BJ (cell line): ENCODE measurements at places on chromosomes 12 and 14. TPM values are rescaled to one million over a fixed set of nuclear protein-coding genes. Genes with fewer than 3 reads are reported as not detected.

Gene GPR84
- polyA plus RNA-seq: not detected in 2 replicates

DNA sequence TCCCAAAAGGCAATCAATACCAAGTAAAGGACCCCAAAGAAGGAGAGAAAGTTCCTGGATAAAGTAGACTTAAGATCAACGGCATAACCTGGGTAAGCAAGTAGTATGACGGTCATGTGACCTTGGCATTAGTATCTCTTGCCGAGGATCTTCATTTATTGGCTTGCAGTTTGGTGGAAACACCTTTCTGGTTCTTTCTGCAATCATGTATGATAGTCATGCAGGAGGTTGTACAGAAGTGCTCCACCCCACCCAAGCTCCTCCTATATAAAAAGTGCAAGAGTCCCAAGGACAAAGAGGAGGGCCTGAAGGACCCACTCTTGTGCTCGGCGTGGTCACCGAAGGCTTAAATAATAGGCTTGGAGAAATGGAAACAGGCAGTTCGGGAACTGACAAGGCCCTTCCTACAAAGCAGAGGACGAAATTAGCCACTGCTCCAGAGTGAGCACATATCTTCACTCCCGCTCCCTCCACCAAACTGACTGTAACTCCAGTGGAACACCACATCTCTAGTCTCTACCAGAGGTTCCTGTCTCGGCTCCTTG lies 750 bp downstream of the CS start:
- DNase-seq: no peak

Gene ANO2
- 0.05 and 0.10 TPM in 2 replicates for polyA plus RNA-seq

- no peak for DNase-seq
Observed at GRCh38 chr12:6824901-6825381, 3.3 kb upstream of the P3H3 start.

Gene GSG1
- polyA plus RNA-seq: 0.26 and 0.27 TPM in 2 replicates

Gene HOXC4
- polyA plus RNA-seq: 0.69 and 0.93 TPM in 2 replicates

Gene OR11H12
- polyA plus RNA-seq: not detected in 2 replicates

Gene NIN
- polyA plus RNA-seq: 11.4 and 11.8 TPM in 2 replicates

Gene C12orf54
- polyA plus RNA-seq: not detected in 2 replicates

DNA sequence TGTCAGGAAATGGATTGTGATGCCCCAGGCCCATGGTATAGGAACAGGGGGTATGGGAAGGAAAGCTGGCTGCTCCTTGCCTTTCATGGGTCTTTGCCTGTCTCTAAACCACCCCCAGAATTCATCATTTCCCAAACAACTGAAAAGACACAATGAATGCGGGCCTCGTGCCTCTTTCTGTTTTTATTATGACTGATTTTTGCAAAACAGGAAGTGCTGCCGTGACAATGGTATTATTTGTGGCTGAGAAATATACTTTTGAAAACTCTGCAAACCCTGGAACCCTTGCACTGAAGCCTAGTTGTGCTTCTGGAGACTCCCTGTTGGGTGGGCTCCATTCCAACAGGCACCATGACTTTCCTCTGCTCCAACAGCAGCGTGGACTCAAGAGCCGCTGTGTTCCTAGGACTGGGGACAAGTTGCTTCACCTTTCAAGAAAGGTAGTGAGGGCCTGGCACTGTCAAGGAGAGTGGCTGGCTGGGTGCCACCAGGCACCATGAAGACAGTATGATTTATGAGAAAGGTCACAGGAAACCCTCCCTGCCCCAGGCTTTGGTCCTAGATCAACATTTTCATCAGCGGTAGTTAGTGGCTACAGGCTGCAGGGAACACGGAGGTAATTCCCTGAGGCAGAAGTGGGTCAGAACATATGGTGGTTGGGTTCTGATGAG lies 4.8 kb upstream of the DGLUCY start:
- no peak for DNase-seq

GRCh38 chr12:2733493-2734355 lies 61.0 kb upstream of the FKBP4 start:
- DNase-seq: no peak

Gene POTEG
- not detected in 2 replicates for polyA plus RNA-seq

DNA sequence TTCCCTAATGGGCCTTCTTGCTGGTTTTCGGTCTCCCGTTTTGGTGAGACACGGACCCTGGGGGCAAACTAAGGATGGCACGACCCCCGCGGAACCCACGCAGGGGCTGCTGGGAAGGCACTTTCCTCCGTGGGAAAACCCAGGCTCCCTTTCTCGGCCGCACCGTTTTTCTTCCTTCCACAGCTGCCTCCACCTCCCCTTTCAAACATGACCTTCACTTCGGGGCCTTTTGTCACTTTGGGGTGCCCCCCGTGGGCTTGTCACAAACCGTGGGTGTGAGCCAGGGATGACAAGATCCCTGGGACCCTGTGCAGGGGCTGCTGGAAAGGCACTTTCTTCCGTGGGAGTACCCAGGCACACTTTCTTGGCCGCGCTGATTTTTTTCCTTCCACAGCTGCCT lies 268.7 kb downstream of the ALG10 start:
- DNase-seq: no peak

Gene PLXNC1
- polyA plus RNA-seq: 2.2 and 3.4 TPM in 2 replicates

GRCh38 chr14:55384536-55384935 lies 27.1 kb downstream of the ATG14 start:
- no peak for DNase-seq

Gene SLC10A1
- not detected in 2 replicates for polyA plus RNA-seq

- no peak for DNase-seq
Observed at GRCh38 chr14:54554401-54554800, 12.5 kb upstream of the SAMD4A start.

DNA sequence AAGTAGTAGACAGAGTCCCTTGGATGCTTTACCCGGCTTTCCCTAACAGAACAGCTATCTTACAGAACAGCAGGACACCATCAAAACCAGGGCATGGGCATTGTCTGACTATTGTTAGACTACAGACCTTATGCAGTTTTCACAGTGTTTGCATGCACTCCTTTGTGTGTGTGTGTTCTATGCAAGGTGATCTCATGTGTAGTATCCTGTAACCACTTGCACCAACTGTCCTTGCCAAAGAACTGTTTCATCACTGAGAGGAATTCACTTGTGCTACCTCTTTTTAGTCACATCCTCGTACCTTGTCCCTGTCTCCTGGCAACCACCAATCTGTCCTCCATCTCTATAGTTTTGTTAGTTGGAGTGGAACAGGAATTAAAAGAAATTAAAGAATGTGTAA lies 183.6 kb upstream of the PZP start:
- DNase-seq: no peak

GRCh38 chr12:5817246-5817645 lies 127.8 kb downstream of the ANO2 start:
- DNase-seq: no peak

DNA sequence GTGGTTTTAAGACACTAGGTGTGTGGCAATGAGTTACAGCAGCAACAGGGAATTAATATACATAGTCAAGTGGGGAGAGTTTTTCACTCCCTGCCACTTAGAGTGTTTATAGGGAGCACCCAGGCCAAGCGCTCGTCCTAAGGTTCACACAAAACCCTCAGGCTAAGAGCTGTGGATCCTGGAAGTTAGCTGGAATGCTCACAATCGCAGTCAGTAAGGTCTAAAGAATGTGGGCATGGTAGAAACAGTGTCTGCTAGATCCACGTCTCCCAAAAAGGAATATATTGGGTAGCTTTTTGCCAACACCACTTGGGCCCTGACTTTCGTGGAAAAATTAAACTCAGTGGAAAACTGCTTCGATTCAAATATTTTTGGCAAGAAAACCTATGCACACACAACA lies 36.6 kb downstream of the STAB2 start:
- no peak for DNase-seq

DNA sequence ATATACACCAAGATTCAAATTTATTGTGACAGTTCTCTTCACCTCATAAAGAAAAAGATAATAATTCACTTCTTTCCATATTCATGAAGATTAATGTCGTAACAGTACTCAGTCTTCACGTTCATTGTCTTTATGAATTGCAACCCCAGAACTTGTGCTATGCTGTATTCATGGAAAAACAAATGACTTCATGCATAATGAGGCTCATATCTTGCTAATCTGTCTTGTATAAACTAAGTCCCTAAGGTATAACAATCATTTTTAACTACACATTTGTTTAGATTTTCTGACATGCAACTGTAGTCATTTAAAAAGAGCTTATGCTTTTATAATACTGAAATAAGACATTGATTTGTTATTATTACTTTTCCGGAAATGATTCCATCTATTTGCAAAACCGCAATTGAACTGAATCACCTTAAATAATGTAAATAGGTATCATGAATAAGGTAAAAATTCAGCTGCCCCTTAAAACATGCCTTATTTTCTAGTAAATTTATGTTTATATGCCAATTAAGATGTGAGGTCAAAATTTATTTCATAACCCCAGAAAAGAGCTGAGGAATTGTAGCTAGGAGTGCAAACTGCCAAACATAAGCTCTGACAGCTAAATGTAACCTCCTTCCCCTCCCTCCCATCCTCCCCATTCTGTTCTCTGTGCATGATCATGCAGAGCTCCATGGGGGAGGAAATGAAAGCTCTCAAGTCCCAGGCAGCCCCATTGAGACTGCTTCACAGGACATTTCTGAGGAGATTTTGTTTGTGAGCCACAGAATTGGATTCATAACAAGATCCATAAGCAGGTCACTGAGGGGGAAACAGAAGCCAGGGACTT lies 301.6 kb downstream of the ATP23 start:
- DNase-seq: no peak

- no peak for DNase-seq
Observed at GRCh38 chr14:54783660-54784015, 119.0 kb downstream of the GCH1 start.

GRCh38 chr12:96383371-96383770 lies 16.9 kb downstream of the CDK17 start:
- DNase-seq: no peak

- no peak for DNase-seq
Observed at GRCh38 chr12:116490471-116490870, 68.7 kb upstream of the MAP1LC3B2 start.

DNA sequence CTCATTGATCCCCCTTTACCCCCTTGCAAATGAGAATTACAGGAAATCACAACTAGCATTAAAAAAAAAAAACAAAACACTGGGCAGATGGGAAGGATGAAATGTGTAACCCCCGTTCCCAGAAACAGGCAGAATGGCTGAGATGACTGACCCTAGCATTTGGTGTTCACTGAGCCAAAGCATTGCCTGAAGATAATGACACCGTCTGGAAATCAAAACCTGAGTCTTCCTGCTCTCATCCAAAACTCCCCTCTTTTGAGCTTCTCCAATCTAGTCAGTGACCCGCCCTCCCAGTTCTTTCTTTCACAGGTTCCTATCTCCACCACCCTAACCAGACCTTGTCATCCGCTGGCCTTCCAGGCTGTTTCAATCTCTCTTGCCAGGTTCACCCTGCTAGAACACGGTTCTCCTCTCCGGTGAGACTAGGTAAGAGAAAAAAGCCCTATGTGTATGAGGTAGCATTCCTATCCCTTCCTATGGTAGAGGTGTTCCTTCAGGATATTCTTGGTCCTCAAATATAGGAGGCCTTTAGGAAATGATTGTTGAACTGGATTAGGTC lies 21.3 kb downstream of the SUSD6 start:
- DNase-seq: no peak

Gene TRIM9
- 0.02 TPM in 2 replicates for polyA plus RNA-seq

Gene MYF5
- polyA plus RNA-seq: not detected in 2 replicates
